ENCODE measurements at places on chromosomes 13 and 19.

DNA sequence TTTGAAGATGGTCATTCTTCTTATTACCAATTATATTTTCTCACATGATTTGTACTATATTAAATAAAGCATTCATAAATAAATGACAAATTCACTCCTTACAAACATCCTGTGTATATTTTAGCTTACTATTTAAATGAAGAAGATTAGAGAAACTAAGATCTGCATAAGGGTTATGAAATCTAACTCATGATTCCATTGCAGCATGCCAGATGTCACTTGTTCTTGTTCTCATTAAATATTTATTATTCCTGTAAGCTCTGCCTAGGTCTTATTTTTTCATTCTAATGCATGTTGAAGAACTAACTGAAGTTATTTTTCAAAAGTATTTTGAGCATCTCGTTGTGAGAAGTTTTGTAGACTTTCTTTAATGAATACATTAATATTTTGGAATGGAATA lies 18.3 kb downstream of the NUP58 start:
- no peak for DNase-seq

DNA sequence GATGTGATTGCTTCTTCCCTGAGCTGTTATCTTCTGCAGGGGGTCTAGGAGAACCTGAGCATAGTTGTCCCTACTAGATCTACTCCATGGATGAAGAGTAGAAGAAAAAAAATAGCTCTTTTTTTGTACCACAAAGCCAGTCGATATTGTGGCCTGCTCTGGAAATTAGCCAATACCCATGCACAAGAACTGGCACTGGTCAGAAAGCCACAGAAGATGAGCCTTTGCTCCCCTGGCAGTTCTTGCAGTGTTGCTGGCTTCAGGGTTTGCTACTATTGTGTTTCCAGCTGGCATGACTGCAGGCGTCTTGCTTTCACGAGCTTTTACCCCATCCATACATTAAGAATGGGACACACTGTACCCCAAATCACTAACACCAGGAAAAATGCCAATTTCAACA lies 547.7 kb upstream of the KLF12 start:
- no peak for DNase-seq

GRCh38 chr19:3516675-3517207 lies 10.6 kb downstream of the FZR1 start:
- DNase-seq = no peak

DNA sequence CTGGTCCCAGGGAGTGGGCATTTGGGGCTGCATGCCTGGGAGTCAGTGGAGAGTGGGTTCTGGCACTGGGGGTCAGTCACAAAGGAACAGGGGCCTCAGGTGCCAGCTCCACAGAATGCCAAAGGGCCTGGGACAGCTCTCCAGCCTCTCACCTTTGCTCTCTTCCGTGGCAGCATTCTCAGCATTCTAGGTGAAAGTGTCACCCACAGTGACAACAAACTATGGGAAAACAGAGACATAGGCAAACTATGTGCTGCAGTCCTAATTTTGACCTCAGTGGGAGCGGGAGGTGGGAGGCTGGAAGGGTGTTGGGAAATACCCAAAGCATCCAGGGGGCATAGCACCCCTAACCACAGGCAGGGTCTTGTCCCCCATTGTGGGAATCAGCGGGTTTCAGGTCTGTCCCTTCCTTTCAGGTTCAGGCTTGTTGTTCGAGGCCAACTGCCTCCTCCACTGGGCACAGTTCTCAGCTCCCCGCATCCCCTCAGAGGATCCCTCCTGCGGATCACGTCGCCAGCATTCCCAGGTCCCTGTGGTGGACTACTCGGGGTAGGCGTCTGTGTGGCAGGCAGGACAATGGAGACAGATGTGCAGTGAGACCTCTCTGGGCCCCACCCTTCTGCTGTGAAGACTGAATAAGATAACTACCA lies 52.4 kb downstream of the TSHZ3 start:
- no peak for DNase-seq

- DNase-seq = no peak
Observed at GRCh38 chr19:15995536-15995935, 46.7 kb downstream of the OR10H4 start.

GRCh38 chr19:4692251-4693077 lies 22.3 kb upstream of the MYDGF start:
- DNase-seq = no peak

- DNase-seq = no peak
Observed at GRCh38 chr13:95568131-95568530, 15.6 kb downstream of the CLDN10 start.

DNA sequence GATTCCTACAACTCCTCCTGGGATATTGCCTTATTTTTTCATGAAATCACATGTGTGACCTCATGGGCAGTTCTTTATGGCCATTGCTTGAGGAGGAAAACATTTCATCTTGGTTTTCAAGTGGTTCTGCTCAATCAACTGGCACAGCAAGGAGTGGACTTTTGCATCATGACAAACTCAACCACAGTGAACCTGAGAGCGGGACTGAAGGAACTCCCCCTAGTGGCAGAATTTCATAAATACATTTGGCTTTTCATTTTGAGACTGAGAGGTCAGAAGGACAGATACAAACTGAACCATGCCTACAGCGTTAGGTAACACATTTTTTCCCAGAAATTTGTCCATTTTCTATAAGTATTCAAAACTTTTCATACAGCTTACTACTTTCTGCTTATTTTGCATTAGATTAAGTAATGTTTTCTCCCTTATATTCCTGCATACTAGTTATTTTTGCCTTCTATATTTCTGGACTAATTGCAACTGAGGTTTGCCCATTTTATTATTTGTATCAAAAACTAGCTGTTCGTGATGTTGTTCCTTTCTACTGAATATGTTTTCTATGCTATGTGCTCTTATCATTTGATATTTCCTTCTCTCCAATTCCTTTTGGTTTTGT lies 13.4 kb upstream of the SIGLEC12 start:
- DNase-seq = peak; percentile 37

DNA sequence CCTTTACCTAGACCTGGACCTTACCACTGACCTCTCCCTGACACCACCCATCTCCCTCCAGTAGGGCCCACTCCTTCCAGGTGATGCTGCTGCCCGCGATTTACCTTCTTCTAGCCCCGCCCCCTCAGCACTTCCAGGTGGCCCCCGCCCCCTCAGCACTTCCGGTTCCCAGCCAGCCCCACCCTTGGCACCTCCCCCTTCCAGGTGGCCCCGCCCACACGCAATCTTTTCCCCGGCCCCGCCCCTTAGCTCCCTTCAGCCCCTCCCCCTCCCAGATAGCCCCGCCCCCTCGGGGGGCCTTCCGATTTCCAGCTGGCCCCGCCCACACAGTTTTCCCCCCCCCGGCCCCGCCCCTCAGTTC lies 586 bp downstream of the LIG1 start:
- peak; percentile 43 for DNase-seq

- no peak for DNase-seq
Observed at GRCh38 chr13:74027161-74027779, 106.9 kb downstream of the KLF12 start.

DNA sequence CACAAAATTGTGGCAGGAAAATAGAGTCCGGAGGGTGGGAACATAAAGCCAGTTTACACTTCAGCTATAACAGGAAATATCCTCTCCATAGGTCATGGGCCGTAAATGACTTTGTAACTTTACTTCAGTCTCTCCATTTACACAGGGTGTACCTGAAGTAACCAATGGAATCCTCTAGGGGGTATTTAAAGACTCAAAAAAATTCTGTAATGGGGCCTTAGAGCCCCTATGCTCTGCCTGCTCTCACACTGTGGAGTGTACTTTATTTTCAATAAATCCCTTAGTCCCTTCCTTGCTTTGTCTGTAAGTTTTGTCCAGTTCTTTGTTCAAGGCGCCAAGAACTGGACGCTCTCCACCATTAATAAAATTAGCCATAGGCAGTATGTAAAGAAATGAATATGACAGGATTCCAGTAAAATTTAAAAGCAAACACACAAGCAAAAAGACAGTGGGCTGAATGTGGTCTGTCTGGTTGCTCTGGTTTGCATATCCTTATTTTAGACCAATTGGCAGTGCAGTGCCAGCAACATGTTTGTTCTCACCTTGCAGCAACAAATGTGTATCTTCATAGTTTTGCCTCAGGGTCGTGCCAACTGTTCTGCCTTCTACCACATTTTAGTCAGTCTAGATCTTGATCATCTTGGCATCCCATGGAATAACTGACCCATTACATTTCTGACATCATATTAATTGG lies 801.5 kb upstream of the SPRY2 start:
- no peak for DNase-seq

DNA sequence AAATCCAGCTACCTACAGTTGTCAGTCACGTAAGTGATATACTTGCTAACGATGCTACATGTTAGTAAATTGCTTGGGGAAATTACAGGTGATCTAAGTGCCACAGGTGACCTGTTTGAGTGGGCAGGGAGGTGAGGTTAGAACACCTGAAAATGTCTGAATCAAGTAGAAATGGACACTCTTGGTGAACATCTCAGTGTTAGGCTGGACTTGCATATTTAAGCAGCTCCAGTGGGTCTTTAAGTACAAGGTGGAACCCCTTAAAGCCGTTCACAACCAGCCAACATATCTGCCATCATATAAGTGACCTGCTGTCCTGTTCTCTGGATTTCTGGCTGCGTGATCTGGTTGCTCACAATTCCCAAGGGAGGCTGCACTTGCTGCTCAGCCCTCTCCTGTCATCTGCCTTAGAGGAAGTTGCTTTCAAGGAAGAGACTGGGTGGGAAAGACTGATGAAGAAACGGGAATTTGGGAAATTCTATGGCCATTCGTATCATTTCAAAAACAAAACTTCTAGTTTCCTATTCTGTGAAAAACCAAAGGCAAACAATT lies 244.0 kb downstream of the DCLK1 start:
- no peak for DNase-seq

DNA sequence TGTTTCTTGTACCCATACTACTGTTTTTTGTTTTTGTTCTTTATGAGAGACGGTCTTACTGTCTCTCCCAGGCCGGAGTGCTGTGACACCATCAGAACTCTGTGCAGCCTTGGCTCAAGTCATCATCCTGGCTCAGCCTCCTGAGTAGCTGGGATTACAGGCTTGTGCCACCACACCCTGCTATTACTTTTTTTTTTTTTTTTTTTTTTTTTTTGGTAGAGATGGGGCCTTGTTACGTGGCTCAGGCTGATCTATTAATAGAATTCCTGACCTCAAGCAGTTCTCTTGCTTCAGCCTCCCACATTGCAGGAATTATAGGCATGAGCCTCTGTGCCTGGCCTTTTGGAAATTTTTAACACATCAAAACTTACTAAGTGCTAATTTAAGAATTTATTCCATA lies 2.9 kb upstream of the ZNF304 start:
- no peak for DNase-seq

- no peak for DNase-seq
Observed at GRCh38 chr19:48656840-48657474, 11.0 kb upstream of the CA11 start.

- DNase-seq = no peak
Observed at GRCh38 chr13:40103864-40104263, 448.4 kb downstream of the COG6 start.

GRCh38 chr13:111343186-111343805 lies 22.9 kb downstream of the TEX29 start:
- no peak for DNase-seq

DNA sequence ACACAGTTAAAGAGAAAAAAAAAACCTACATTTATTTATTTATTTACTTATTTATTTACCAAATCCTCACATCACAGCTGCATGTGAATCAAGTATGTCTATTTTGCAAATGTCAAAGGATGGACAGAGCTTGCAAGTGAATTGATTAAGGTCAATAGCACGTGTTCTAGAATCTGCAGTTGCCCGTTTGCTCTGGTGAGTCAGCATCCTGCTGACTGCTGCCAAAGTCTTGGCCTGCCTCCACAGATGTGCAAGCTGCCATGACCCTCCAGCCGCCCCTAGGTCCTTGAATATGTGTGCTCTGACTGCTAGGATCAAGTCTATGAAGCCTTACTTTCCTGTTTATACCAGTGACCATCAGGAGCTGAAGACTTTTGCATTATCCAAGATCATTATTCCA lies 320.6 kb downstream of the GPC5 start:
- no peak for DNase-seq

DNA sequence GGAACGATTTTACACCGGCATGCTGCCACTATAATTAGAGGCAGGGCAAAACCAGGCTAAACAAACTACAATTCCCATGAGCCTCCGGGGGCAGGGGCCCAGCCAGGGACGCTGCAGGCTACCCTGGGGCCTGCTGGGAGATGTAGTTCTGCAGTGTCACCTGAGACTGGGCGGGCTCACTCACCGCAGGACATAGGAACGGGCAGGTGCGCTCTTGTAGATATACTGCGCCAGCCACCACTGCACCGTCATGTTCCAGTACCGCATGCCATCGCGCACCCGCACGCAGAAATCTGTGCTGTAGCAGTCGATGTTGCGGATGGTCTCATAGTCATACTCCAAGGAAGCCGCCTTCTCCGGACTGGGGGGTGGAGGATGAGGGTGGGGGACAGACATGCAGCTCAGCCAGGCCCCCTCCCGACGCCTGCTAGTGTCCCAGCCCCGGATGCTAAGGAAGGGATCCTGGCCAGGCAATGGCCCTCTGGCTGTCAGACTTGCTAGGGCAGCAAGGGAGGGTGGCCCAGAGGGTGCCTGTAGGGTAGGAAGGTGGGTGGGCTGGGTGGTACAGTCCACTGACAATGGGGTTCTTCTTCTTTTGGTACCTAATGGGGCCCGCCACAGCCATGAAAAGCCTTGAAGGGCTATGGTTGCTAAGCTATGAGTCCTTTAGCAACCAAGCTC lies 5.8 kb upstream of the TMC4 start:
- DNase-seq = no peak

DNA sequence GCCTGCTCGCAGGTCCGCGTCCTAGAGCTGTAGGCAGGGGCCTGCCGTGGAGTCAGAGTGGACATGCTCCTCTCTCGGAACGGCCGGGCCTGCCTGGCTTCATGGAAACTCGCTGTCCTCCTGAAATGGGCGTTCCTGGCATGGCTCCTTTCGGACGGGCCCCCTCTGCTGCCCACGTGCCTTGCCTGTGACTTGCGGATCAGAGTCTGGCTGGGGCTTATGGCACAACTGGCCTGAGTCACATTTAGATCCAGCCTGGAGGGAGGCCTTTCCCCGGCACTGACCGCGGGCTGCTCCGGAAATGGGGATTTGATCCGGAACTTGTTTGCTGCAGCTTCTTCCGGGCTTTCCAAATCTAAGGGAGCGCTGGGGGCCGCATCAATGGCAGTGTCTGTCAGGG lies 28.1 kb downstream of the THSD1 start:
- DNase-seq = no peak
